Tibial artery (tissue), 4 donors: ENCODE measurements at places on chromosomes 7 and 10.

DNA sequence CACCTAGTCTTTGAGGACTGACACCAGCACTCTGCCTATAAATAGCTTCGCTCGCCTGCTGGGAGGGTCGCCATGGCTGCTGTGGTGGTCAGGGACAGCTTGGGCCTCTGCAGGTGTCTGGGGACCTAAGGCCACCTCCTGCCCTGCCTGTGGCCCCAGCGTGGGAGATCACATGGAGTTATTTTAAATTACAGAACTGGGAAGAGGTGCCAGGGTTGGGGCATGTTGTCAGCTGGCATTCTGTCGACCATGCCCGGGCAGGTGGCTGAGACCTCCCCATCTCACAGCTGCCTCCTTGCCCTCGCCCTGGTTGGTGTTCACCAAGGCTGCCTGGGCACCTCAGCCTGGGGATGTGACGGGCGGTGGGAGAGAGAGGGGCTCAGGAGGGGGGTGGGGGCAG is 18.1 kb downstream of the SHH start:
- H3K4me1 ChIP-seq = peaks cover 2% of the 10 kb centered on the region
- peaks cover 38% of the 10 kb centered on the region for H3K27me3 ChIP-seq
- H3K27ac ChIP-seq = no peak overlapping the region
- no peaks in the 10 kb centered on the region for H3K36me3 ChIP-seq

GRCh38 chr10:103985726-103986125 is 18.8 kb downstream of the SLK start:
- H3K4me3 ChIP-seq = no peak overlapping the region
- H3K36me3 ChIP-seq = no peaks in the 10 kb centered on the region
- H3K27me3 ChIP-seq = no peaks in the 10 kb centered on the region
- peaks cover 54% of the 10 kb centered on the region for H3K4me1 ChIP-seq
- no peak overlapping the region for H3K27ac ChIP-seq

- H3K36me3 ChIP-seq = no peaks in the 10 kb centered on the region
- peaks cover 35% of the 10 kb centered on the region for H3K4me1 ChIP-seq
Measured at GRCh38 chr7:33043501-33044400, 18.8 kb downstream of the NT5C3A start.

DNA sequence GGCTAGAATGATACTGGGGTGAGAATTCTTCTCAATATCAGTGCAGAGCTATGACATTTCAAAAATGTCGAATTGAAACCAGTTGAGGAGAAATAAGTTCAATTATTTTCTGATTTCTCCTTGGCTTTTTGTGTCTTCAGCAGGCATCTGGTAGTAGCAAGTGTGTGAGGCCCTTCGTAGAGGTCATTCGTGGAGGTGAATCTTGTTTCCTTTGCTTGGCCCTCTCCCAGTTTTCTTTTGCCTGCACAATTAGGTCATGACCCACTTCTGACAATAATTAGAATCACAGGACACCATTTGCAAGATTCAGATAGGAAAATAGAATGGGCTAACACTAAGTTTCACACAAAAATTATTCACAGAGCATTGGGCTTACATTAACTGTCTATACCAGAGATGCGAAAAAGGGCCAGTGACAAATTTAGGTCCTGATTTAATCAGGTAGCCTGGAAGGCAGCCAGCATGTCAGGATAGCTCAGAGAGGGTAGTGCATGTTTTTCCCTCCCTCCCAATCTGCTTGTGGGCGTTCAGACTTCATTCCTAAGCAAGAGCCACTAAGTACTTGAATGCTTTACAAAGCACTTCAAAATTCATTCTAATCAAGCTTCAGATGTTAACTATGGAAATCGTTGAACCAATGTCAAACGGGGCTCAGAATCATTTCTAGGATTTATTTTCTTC is 24.0 kb upstream of the A1CF start:
- H3K27ac ChIP-seq = no peak overlapping the region
- H3K4me1 ChIP-seq = no peaks in the 10 kb centered on the region
- no peak overlapping the region for H3K4me3 ChIP-seq
- no peak for DNase-seq
- H3K27me3 ChIP-seq = no peaks in the 10 kb centered on the region
- H3K36me3 ChIP-seq = no peaks in the 10 kb centered on the region

GRCh38 chr7:127946111-127946510 is 85.1 kb downstream of the LRRC4 start:
- H3K36me3 ChIP-seq = no peaks in the 10 kb centered on the region
- no peak overlapping the region for H3K27ac ChIP-seq
- H3K4me1 ChIP-seq = no peaks in the 10 kb centered on the region
- no peak overlapping the region for H3K4me3 ChIP-seq

DNA sequence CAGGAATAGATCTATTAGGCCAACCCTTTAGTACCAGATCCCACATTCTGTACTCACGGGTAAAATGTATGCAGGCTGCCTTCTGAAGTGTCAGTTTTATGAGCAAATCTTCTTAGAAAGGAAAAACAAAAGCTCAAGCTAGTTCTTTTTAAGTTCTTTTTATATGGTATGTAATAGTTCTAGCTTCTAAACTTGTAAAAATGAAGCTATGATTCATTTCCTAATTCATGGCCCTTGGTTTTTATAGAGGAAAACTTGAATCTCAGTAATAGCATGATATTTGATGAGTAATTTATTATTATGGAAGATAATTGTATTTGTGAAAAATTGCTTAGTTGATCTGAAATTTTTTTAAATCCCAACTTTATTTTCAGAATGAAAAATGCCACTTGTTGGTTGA is 54.3 kb downstream of the SLK start:
- no peak for DNase-seq
- no peak overlapping the region for H3K27ac ChIP-seq
- peaks cover 75% of the 10 kb centered on the region for H3K36me3 ChIP-seq
- H3K4me1 ChIP-seq = no peaks in the 10 kb centered on the region

- H3K27ac ChIP-seq = peak overlapping the region; percentile 50
- DNase-seq = no peak
- peaks cover 32% of the 10 kb centered on the region for H3K4me1 ChIP-seq
- no peaks in the 10 kb centered on the region for H3K36me3 ChIP-seq
- H3K4me3 ChIP-seq = no peak overlapping the region
- no peaks in the 10 kb centered on the region for H3K27me3 ChIP-seq
Measured at GRCh38 chr10:12823328-12823727, 178.2 kb downstream of the CCDC3 start.

DNA sequence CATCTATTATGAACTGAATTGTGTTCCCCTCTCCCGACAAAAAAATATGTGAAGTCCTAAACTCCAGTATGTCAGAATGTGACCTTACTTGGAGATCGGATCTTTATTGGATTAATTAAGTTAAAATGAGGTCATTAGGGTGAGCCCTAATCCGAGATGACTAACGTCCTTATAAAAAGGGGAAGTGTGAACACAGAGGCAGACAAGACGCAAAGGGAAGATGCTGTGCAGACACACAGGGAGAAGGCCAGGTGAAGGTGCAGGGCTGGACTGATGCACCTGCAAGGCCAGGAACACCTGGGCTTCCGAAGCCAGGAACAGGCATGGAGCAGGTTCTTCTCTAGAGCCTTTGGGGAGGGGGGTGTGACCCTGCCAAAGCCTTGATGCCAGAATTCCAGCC is 187.8 kb downstream of the PARD3 start:
- H3K4me1 ChIP-seq = no peaks in the 10 kb centered on the region
- no peak overlapping the region for H3K4me3 ChIP-seq
- DNase-seq = no peak
- H3K27ac ChIP-seq = no peak overlapping the region
- no peaks in the 10 kb centered on the region for H3K36me3 ChIP-seq
- H3K27me3 ChIP-seq = no peaks in the 10 kb centered on the region

GRCh38 chr10:121310151-121310711 is 288.0 kb downstream of the FGFR2 start:
- no peak overlapping the region for H3K27ac ChIP-seq
- H3K4me3 ChIP-seq = no peak overlapping the region
- H3K27me3 ChIP-seq = no peaks in the 10 kb centered on the region
- H3K36me3 ChIP-seq = no peaks in the 10 kb centered on the region

DNA sequence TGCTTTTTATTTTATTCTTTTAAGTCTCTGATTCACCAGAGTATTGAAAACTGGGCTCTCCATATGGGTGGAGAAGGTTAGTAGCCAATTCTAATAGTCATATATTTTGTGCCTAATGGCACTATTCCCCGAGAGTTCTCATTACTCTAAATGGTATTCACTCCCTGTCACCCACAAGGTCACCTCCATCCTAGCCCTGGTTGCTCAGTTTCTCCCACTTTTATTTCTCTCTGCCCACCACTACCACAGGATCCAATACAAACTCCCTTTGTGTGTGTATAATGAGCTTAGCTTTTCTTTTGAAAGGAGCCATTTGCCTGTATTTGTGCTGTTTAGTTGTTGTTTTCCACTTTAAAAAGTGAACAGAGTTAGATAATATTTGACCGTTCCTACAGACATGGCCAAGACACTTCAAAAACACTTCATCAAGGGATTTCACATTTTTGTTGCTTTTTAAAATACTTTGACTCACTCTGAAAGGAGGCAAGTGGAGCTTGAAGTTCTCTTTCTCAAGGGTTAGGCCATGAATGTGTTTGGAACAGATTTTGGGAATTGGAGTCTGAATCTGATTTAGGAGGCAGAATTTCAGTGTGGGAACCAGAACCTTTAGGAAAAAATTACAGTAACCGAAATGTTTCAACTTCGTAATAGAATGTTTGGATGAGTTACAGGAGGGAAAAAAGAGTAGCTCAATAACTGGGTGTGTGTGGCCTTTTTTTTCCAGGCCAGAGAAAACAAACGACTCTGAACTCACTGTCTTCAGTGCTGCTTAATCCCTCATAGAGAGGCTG is 321.3 kb downstream of the BICC1 start:
- H3K27ac ChIP-seq = peak overlapping the region; percentile 12
- H3K27me3 ChIP-seq = no peaks in the 10 kb centered on the region
- DNase-seq = no peak
- H3K4me3 ChIP-seq = no peak overlapping the region
- H3K4me1 ChIP-seq = no peaks in the 10 kb centered on the region
- no peaks in the 10 kb centered on the region for H3K36me3 ChIP-seq

- H3K4me1 ChIP-seq = no peaks in the 10 kb centered on the region
- H3K27ac ChIP-seq = no peak overlapping the region
- DNase-seq = no peak
Measured at GRCh38 chr7:88147341-88147740, 72.5 kb downstream of the SRI start.

DNA sequence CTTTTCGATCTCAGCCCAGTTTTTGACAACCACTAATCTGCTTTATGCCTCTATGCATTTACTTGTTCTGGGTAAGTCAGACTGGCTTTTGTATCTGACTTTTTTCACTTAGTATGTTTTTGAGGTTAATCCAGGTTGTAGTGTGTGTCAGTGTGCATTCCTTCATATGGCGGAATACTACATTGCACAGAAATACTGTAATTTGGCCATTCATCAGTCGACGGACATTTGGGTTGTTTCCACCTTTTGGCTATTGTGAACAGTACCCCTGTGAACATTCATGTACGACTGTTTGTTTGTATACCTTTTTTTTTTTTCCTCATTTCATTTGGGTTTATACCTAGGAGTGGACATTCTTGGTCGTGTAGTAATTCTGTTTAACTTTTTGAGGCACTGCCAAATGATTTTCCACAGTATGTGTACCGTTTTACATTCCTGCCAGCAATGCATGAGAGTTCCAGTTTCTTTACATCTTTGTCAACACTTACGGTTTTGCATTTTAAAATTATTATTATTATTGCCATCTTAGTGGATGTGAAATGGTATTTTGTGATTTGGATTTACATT is 57.4 kb downstream of the MKLN1 start:
- DNase-seq = no peak
- H3K27ac ChIP-seq = no peak overlapping the region
- H3K4me1 ChIP-seq = no peaks in the 10 kb centered on the region
- no peaks in the 10 kb centered on the region for H3K36me3 ChIP-seq
- no peaks in the 10 kb centered on the region for H3K27me3 ChIP-seq

DNA sequence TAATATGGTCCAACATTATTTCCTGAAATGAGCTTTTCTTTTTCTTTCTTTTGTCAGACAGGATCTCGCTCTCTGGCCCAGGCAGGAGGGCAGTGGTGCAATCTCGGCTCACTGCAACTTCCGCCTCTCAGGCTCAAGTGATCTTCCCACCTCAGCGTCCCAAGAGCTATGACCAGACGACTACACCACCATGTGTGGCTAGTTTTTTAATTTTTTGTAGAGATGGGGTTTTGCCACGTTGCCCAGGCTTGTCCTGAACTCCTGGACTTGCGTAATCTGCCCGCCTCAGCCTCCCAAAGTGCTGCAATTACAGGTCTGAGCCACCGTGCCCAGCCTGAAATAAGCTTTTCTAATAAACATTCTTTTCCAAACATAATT is 48.6 kb downstream of the CUL2 start:
- H3K4me1 ChIP-seq = no peaks in the 10 kb centered on the region
- H3K27ac ChIP-seq = no peak overlapping the region
- peaks cover 60% of the 10 kb centered on the region for H3K36me3 ChIP-seq
- DNase-seq = no peak
- no peak overlapping the region for H3K4me3 ChIP-seq

DNA sequence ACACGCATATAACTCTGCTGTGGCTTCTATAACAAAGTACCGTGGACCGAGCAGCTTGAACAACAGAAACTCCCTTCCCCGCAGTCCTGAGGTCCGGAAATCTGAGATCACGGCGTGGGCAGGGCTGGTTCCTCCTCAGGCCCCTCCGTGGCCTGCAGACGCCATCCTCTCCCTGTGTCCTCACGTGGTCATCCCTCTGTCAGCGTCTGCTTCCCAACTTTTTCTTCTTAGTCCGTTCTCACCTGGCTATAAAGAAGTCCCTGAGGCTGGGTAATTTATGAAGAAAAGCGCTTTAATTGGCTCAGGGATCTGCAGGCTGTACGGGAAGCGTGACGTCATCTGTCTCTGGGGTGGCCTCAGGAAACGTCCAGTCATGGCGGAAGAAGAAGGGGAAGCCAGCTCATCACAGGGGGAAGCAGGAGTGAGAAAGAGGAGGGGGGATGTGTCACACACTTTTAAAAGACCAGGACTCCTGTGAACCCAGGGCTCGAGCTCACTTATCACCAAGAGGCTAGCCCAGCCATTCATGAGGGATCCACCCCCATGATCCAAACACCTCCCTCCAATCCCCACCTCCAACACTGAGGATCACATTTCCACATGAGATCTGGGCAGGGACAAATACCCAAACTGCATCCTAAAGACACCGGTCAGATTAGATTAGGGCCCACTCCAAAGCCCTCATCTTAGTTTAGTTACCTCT is 91.2 kb upstream of the INSIG1 start:
- DNase-seq = peak; percentile 74
- peaks cover 8% of the 10 kb centered on the region for H3K4me1 ChIP-seq
- H3K27me3 ChIP-seq = peaks cover 49% of the 10 kb centered on the region
- no peak overlapping the region for H3K4me3 ChIP-seq

GRCh38 chr7:35975851-35976454 is 175.1 kb downstream of the SEPTIN7 start:
- no peak overlapping the region for H3K4me3 ChIP-seq
- no peak for DNase-seq
- no peaks in the 10 kb centered on the region for H3K27me3 ChIP-seq
- no peak overlapping the region for H3K27ac ChIP-seq
- no peaks in the 10 kb centered on the region for H3K36me3 ChIP-seq

DNA sequence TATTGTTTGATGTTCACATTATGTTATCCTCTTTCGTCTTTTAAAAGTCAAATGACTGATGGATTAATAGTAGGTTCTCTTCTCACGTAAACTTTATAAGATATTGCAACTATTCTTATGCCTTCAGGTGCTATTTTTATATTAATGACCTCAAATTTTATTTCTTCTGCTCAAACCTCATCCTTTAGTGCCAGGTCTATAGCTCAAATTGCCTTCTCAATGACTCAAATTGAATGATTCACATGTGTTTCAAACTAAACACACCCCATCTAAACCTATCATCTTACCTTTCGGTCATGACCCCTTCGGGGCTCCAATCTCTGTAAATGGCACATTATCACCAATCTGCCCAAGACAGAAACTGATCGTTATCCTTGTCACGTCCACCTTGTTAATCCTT is 22.0 kb upstream of the LIPF start:
- DNase-seq = no peak
- no peak overlapping the region for H3K4me3 ChIP-seq
- no peaks in the 10 kb centered on the region for H3K36me3 ChIP-seq
- H3K27ac ChIP-seq = no peak overlapping the region
